ENCODE measurements at places on chromosomes 7 and 10.

DNA sequence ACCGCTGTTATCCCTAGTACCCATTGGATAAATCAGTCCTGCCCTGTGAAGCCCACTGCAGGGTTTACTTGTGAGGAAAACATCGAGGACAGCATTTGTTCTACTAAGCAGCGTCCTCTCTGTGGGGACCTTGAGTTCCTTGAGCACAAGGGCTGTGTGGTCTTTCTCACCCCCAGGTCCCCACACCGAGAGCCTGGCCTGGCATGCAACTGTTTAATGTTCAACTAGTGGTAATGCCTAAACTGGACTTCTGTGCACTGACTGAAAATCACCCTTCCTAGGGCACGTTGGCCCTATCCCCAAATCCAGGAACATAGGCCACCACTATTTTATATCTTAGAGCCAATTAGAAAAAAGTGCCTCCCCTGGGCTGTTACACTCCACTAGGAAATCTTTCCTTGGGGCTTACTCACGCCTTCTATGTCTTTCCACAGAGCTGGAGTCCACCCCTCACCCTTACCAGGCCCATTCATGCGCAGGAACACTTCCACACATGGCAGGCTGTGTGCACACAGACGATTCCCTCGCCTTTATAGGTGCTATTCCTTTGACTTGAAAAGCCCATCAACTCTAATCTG is 1.7 kb upstream of the TMEM213 start:
- no peak for DNase-seq

DNA sequence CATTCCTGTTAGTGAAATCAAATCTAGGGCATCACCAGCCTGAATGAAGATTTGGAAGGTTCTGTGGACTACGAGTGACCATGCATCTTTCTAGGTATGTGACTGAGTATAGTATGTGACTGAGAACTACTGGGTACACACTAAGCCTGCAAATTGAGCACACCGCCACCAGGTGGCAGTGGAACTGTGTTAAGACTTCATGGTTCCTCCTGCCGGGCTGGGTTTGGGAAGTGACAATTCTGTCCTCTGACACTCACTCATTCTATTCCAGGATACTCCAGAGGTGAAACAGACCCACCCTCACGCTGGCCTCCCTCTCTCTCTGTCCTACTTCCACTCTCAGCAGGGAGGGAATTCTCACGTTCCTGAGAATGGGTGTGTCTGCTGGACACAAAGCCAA is 84.0 kb upstream of the TMEM248 start:
- no peak for DNase-seq

- no peak for DNase-seq
Measured at GRCh38 chr7:15057272-15057671, 154.7 kb upstream of the DGKB start.

DNA sequence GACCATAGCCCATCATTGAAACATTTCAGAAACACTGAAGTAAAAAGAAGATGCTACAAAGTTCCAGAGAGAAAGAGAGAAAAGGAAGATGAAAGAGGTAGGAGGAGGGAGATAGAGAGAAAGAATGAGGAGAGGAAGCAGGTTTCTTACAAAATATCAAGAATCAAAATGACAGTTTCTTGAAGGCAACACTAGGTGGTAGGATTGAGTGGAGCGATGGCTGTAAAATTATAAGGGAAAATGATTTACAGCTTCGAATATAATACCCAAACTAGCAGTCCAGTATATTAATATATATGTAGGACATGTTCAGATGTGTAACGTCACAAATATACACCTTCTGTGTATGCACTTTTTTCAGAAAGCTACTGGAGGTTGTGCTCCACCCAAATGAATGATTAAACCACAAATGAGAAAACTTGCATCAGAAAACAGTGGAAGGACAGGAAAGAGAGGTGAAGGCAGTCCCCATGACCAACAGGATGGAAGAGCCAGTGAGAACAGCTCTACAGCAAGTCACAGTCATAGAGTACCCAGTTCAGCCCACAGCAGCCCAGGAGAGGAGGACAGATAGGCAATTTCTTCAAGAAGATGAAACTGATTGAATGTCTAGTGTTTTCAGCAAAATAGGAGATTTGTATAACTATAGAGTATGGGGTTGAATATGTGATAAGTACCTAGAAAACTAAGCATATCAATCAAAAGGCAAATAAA is 151.5 kb upstream of the TARP start:
- no peak for DNase-seq

DNA sequence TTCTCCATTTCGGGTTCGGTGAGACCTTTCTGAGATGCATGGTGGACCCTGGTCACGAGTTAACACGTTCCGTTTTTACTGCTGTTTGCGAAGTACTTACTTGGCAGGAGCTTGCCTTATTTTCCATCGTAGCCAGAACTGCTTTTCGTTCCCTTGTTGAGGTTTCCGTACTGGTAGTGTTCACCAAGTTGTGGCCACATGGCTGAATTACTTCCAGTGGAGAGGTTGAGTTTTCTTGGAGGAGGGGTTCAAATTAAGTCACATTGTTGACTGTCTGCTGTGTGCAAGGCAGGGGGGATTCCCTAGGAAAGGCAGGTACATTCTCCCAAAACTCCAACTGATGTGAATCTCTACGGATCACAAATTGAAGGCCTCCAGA is 4.0 kb downstream of the MXI1 start:
- no peak for DNase-seq

DNA sequence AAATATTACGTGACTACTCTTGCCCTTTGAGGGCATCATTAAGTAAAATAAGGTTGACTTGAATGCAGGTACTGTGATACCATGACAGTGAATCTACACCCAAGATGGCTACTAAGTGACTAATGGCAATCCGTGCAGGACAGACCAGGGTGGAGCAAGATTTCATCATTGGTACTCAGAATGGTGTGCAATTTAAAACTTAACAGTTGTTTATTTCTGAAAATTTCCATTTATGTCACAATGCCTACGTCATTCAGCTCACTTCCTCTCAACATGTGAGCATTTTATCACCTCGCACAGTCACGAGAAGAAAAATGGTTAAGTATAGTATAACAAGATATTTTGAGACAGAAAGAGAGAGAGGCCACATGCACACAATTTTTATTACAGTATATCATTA is 50.3 kb upstream of the MET start:
- no peak for DNase-seq

DNA sequence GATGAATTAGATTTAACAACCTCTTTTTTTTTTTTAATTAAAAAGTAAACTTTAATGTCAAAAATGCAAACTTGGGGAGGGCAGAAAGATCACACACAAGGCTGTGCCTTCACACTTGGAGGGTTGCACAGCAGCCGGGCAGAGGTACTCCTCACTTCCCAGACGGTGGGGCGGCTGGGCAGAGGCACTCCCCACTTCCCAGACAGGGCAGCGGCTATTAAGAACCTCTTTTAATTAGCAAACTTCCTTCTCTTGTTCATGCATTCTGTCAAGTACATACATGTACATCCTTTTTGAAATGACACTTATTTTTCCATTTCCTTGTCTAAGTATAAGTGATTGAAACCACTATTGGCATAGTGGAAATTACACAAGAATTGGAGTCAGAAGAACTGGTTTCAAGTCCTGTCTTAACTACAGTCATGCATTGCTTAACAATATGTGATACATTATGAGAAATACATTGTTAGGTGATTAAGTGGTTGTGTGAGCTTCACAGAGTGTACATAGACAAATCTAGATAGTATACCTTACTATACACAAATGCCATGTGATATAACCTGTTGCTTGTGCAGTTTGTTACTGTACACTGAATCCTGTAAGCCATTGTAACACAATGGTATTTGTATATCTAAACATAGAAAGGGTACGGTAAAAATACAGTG is 26.5 kb downstream of the BTRC start:
- no peak for DNase-seq

GRCh38 chr10:59314268-59314667 is 48.1 kb downstream of the FAM13C start:
- DNase-seq: no peak

- no peak for DNase-seq
Measured at GRCh38 chr10:74035303-74035702, 37.4 kb downstream of the VCL start.

GRCh38 chr10:125158275-125158600 is 2.1 kb downstream of the CTBP2 start:
- no peak for DNase-seq

DNA sequence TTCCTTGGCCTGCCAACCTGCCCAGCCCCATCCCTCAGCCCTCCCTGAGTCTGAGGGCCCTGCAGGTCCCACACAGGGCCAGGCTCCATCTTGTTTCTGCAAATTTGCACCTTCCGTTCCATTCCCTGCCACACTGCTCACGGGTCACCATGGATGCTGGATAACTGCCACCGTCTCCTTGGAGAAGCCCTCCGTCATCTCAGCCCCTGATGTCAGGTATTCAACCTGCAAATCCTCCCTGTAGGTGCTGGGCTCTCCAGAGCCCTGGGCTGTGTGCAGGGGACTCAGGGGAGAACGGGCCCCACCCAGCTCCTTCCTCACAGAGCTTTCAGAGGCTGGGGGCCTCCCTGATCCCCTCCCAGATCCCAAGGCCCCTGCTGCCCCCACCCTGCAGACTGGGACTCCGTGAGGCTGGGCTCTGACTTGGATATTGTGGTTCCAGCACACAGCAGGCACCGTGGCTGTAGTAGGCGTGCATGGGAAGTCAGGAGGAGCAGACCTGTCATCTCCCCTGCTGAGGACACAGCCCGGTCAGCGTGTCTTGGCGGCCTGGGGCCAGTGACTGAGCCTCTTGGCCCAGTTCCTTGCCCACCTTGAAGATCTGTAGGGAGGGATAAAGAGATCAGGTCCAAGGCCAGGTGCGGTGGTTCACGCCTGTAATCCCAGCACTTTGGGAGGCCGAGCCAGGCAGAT is 121.7 kb upstream of the TNRC18 start:
- DNase-seq: no peak

- no peak for DNase-seq
Measured at GRCh38 chr10:77773631-77774426, 136.2 kb upstream of the KCNMA1 start.

GRCh38 chr10:21396889-21397288 is 128.6 kb downstream of the SKIDA1 start:
- DNase-seq: no peak

GRCh38 chr10:32949221-32949678 is 8.8 kb downstream of the ITGB1 start:
- DNase-seq: no peak

DNA sequence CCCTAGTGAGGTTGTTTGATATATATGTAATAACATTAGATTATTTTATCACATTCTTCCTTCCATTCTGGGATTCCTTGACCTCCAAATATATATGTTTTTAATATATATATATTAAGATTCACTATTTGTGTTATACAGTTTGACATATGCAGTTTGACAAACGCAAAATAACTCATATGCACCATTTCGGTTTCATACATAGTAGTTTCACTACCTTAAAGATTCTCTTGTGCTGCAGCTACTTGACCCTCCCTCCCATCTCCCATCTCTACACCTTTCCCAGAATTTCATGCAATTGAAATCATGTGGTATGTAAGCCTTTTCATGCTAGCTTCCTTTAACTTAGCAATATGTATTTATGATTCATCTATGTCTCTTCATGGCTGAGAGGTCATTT is 1244.4 kb downstream of the SORCS3 start:
- DNase-seq: no peak

GRCh38 chr7:23337374-23337773 is 38.2 kb downstream of the MALSU1 start:
- no peak for DNase-seq

DNA sequence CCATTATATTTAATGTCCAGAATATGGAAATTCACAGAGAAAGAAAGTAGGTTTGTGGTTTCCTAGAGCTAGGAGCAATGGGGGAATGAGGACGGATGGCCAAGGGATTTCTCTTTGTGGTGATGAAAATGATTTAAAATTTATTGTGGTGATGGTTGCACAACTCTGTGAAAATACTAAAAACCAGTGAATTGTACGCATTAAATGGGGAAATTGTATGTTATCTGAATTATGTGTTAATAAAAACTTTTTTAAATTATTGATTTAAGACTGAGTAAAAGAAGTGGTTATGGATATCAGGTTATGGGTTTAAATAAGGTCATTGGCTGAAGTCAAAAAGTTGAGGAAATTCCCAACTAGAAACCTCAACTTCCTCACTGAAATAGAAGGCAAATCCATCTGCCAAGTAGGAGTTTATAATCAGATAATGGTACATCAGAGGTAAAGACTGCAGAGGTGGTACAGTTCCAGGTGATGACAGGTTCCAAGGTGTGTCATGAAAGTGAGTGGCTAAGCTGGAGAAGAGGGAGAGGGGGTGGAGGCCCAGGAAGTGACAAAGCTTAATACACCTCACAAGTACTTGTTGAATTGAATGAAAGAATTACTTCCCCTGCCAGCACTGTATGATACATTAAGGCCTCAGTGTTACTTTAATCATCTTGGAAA is 68.9 kb upstream of the CCDC71L start:
- no peak for DNase-seq

DNA sequence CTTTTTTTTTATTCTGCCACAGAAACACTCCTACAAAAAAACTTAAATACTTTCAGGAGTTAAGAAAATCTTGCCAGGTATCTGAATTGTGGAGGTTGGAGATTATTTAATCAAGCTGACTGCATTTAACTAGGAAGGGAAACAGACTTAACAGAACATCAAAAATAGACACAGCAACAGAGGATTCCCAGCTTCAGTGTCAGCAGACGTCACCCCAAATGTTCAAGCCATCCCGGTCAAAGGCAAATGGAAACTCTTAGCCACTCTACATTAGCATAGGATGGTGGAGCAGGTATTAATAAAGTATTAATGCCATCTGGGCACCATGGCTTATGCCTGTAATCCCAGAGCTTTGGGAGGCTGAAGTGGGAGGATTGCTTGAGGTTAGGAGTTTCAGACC is 139.7 kb upstream of the SVIL start:
- no peak for DNase-seq

DNA sequence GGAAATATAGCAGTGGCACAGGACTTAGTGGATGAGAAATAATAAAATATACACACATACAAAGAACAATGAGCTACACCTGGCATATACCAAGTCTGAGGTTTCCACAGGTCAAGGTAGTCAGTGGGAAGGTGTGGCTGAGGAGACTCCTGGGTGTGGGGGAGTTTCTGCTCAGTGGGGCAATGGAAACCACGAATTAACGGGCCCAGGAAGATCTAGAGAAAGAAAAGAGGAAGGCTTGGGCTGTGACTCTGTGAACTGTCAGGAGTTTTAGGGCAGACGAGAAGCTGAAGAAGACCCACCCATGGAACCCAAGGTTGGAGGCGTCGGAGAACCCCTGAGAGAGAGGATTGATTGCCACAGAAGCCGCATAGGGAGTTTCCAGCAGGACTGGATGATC is 196.5 kb downstream of the HERPUD2 start:
- DNase-seq: no peak

- no peak for DNase-seq
Measured at GRCh38 chr10:102735065-102735562, 8.6 kb upstream of the WBP1L start.

DNA sequence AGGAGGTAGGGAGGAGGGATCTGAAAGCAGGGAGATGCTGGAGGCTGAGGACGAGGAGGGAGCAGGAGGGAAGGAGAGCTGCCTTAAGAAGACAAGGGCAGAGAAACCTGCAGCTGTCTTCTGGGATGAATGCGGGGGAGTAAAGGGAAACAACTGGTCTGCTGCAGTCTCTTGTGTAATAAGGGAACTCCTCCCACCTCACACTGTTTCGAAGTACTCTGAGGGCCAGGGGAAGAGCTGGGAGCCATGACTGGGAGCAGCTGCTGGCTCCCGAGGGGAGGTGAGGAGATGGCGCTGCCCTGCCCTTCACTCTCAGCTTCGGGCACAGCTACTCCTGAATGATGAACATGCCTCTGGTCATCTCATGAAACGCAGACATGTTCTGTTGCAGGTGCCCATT is 65.1 kb downstream of the CLEC2L start:
- DNase-seq: no peak
